ENCODE measurements at places on chromosomes 3 and 15.

- no peak for DNase-seq
Measured at GRCh38 chr3:154775821-154776548, 304.1 kb upstream of the MME start.

GRCh38 chr3:150773616-150774192, 10.7 kb upstream of the SIAH2 start:
- DNase-seq, result no peak

GRCh38 chr15:87919064-87919463, 337.5 kb downstream of the NTRK3 start:
- DNase-seq, result no peak

DNA sequence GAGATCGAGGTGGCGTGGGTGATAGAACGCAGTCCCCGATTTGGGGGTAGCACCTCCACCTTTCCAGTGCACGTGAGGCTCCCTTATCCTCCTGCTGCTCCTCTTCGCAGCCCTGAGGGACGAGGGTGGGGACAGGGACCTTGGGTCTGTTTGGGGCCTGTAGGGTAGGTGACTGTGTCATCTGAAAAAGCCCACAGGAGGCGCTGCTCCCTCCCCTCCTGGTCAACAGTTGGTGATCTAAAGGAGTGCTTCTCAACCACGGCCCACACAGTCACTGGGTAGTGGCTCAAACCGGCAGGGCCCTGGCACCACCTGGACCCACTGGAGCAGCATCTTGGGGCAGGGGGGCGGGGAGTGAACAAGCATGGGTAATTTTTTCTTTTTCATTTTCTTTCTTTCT, 7.1 kb downstream of the LRRK1 start:
- DNase-seq, result no peak

GRCh38 chr15:67109141-67110034, 44.0 kb downstream of the SMAD3 start:
- no peak for DNase-seq

- DNase-seq, result no peak
Measured at GRCh38 chr15:79635149-79635771, 203.1 kb downstream of the MINAR1 start.

DNA sequence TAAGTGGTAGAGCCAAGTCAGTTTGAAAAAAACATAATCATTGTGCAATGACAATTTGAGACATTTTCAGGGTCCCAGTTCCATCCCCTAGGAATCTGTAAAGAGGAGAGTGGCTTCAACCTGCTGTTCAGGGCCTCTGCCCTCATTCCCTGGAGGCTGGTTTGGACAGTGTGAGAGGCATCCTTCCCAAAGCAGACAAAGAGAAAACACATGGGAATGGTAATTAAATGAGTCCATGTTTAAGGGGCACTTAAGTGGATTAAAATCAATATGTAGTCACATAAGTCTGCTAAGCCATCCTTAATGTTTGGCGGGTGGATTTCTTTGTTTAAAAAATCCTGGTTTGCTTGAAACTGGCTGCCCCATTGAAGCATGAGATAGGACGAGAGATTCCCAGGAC, 146.3 kb upstream of the CTDSPL start:
- DNase-seq, result no peak

GRCh38 chr3:60754617-60755016, 496.6 kb downstream of the FHIT start:
- no peak for DNase-seq

GRCh38 chr3:50299929-50300680, 900 bp upstream of the HYAL3 start:
- no peak for DNase-seq

DNA sequence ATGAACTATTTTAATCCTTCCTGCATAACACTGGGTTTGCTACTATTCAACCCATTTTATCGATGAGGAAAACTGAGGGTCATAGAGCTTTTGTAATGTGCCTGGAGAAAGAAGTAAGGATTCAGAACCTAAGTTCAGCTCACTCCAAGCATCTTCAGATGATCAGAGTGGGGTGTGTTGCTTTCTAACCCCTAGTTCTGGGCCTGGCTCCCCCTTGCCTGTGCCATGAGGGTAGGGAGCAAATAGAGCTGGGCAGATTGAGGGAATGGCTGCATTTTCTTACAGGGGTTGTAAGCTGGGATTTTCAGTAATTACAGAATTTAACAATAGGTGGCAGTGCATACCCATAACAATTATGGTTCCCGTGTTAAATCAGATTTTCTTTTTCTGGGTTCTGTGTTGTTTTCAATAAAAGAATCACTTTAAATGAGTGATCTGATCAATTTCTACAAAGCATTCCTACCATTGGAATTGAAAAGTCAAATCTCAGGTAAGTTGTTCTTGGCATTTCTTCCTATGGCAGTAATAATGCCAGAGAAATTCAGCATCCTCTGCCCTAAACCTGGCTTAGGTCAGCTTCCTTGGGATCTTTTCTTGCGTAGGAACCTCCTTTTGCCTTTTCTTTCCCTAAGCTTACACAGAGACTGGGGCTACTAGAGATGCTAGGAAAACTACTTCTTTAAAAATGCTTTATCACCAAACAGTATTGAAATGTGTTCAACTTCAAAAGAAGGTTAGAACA, 103.8 kb upstream of the IL12A start:
- no peak for DNase-seq

GRCh38 chr3:33900440-33900808, 102.0 kb downstream of the PDCD6IP start:
- DNase-seq, result no peak

- DNase-seq, result no peak
Measured at GRCh38 chr15:89319678-89320077, 14.9 kb downstream of the POLG start.

GRCh38 chr3:156474560-156475389, 80.1 kb downstream of the SSR3 start:
- no peak for DNase-seq

GRCh38 chr3:120498556-120499346, 48.0 kb upstream of the FSTL1 start:
- DNase-seq, result no peak

DNA sequence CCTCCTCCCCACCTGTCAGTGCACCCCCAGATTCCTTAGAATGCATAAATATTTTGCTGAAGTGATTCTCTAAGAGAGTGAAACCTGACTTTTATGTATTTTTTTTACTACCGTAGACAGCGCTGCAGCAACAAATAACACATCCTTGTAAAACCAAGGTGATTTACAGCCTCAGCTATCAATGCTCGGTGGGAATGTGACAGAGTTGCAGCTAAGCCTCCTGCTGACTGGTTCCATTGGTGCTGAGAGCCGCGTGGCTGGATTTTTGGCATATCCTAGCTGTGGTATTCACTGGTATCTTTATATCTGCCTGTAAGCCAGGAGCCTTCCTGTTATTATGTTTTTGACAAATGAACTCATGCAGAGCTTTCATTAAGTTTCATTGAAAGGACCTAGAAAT, 11.0 kb downstream of the FGD5 start:
- no peak for DNase-seq

- no peak for DNase-seq
Measured at GRCh38 chr3:162015856-162016255, 519.2 kb downstream of the OTOL1 start.

- no peak for DNase-seq
Measured at GRCh38 chr15:73109765-73110164, 57.5 kb downstream of the NEO1 start.

DNA sequence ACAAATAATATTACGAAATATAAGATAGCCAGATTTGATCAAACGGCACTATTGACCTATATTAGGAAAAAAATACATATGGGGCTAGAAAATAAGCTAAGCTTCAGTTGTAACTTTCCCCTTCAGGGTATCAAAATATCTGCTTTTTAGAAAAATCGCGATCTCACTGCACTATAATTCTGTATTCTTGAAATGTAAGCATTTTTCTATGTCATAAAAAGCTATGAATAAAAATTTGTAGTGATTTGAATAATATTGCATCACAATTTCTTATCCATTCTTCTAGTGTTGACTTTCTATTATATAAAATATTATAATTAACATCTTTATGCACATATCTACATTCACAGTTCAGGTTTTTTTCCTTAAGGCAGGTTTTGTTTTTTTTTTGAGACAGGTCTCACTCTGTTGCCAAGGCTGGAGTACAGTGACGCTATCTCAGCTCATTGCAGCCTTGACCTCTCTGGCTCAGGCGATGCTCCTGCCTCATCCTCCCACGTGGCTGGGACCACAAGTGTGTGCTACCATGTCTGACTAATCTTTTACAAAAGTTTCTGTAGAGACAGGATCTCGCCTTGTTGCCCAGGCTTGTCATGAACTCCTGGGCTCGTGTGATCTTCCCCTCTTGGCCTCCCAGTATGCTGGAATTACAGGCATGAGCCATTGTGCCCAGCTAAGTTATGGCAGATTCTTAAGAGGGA, 21.6 kb downstream of the EMC4 start:
- DNase-seq, result no peak

GRCh38 chr3:178193846-178194245, 342.4 kb upstream of the KCNMB2 start:
- no peak for DNase-seq

DNA sequence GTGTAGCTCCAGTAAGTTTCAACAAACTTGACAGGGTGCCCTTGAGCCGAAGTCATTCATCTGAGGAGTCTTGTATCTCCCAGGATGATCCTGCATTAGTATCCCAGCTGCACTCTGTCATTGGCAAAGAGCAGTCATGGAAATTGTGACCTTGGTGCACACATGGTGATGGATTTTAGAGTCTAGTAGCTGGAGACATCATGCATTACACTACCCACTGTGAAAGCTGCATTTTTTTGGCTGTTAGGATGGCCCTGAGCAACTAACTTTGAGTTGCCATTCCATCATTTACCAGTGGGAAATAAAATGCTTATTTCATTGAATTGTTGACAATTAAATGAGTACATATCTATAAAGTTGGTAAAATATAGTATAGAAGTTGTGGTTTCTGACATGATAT, 552.6 kb upstream of the CBLB start:
- DNase-seq, result no peak

DNA sequence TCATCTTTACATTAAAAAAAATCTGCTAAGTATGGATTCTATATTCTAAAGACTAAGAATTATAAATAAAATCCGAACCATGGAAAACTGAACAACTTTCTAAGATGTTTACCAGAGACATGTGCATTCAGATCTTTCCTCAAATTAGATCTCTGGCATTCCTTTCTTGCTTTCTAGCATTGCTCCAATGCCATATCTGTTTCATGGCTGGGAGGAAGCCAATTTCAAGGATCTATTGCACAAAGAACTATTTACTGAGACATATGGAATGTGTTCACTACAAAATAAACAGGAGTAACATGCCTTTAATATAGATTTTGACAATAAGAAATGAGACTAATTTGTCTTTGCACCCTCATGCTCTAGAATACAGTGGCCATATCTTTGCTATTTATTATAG, 45.1 kb upstream of the NANOGP8 start:
- DNase-seq, result no peak

GRCh38 chr3:175985781-175986180, 1126.6 kb downstream of the NAALADL2 start:
- no peak for DNase-seq

- DNase-seq, result no peak
Measured at GRCh38 chr3:142946861-142947260, 16.6 kb downstream of the PAQR9 start.

DNA sequence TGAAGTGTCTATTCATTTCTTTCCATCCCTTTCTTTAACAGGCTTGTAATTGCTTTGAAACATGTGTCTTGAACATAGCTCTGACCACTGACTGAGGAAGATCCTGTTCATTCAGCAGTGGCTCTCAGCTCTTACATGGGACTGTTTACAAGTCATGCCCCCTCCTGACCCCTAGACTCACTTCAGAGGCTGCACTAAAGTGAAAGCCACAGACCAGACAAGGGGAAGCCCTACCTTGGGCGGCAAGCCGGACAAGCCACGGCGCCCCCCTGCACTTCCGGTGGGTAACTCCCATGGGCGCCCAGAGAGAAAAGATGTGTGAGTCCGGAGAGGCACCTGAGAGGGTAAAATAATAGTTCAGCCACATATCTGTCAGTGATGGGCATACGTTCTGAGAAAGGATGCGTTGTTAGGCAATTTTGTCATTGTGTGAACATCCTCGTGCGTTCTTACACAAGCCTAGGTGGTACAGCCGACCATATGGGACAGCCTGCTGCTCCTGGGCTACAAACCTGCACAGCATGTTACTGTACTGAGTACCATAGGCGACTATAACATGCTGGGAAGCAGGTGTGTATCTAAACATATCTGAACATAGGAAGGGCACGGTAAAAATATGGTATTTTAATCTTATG, 116.2 kb downstream of the CHSY1 start:
- DNase-seq, result no peak
